Peyer's patch (tissue), 4 donors: ENCODE measurements at places on chromosomes 6 and 20.

DNA sequence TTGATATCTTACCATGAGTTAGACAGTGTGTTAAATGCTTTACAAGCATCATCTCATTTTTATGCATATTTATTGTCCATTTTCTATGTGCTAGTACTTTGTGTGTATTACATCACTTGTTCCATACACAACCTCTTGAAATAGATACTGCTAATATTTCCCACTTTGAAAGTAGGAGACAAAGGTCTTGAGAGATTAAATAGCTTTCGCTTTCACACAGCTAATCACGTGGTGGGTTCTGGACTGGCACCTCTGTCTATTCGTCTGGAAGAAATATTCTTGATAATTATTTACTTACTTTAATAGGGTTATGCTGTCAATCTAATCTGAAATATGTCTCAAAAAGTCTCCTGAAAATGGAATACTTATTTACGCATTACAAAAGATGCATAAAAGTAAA is 30.2 kb downstream of the EPHA7 start:
- no peak for DNase-seq

- DNase-seq = no peak
These were observed 724.1 kb downstream of the KIF16B start for GRCh38 chr20:15848995-15849610.

DNA sequence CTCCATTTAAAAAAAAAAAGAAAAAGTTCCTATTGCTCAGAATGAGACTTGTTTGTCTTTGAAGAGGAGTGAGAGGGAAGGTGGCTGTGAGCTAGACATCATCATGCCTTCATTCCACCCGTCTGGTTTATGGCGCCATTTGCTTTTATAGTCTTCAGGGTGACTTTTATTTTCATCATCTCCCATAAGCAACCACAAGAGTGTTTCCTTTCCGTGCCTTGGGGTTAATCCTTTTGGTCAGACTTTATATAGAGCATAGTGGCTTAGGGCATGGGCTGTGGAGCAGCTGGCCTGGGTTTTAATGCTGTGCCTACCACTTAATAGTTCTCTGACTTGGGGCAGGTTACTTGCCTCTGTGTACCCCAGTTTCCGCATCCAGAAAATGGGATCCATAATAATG is 77.8 kb downstream of the RREB1 start:
- DNase-seq = no peak

DNA sequence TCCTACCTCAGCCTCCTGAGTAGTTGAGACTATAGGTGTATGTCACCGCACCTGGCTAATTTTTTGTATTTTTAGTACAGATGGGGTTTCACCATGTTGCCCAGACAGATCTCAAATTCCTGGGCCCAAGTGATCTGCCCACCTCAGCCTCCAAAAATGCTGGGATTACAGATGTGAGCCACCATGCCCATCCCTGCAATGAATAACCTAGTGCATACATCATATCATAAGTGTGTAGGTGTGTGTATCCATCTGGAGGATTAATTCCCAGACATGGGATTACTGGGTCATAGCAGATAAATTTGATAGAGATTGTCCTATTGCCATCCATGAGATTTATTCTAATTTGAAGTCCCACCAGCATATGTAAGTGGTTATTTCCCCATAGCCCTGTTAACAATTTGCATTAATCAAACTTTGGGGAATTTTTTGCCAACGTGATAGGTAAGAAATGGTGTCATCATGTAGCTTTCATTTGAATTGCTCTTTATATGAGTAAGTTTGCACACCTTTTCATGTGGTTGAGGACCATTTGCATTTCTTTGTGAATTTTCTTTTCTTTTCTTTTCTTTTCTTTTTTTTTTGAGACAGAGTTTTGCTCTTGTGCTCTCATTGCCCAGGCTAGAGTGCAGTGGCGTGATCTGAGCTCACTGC is 29.9 kb upstream of the BACH2 start:
- no peak for DNase-seq

DNA sequence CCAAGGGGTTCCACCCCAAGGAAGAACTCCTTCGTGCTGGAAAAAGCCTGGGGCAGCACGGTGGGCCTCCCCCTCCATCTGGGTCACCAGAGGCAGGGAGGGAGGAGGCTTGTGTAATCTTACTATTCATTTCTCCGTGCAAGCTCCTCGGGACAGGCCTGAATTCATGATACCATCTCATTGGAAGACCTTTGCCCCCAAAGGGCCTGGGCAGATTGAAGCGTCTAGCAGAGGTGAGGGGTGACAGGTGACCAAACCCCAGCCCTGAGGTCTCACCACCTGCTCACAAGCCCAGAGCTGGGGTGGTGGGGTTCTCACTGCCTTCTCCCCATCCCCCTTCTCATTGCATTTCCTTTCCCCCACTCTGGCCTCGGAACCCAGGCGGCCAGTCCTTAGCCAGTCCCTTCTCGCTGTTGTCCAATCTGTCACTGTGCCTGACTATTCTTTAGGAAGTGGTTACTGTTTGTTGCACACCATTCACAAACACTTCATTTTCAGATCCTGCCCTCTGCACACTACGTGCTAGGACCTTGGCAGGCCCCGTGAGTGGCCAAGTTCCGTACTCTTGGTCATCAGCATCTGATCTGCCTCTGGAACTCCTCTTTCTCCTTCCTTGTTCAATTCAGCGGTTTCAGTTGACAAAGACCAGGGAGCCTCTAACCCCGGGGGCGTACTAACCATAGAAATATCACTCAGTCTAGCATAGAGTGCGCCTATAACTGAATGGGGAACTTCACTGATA is 137.1 kb downstream of the LY86 start:
- no peak for DNase-seq

DNA sequence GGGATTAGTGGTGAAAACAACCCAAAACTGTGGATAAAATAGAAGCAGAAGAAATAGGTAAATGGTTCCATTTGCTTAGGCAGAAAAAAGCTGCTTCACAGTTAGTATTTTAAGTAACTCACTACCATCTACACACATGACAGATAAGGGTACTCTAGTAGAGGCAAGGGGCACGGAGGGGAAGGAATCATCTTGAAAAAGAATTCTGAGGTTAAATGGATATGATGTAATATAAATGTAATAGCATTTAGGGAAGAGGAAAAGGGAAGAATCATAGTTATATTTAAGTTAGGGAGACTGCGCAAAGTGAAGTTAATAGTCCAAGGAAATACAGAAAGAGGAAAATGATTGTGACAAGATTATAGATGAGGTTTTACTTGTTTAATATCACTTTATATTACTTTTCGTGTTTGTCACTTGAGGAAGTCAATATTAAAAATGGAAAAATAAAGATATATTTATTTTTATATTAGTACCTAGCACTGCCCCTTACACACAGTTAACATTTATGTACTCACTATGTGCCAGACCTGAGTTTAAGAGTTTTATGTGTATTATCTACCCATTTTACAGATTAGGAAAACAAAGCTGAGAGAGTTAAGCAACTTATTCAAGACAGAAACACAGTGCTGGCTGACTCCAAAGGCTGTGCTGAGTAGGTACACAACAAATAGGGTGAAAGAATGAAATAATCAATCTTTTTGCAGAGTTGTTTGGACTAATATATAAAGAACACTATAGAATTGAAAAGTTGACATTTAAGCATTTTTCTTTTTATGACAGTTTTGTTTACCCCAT is 128.1 kb downstream of the REV3L start:
- no peak for DNase-seq

GRCh38 chr20:3133155-3133554 is 26.5 kb downstream of the FASTKD5 start:
- no peak for DNase-seq

DNA sequence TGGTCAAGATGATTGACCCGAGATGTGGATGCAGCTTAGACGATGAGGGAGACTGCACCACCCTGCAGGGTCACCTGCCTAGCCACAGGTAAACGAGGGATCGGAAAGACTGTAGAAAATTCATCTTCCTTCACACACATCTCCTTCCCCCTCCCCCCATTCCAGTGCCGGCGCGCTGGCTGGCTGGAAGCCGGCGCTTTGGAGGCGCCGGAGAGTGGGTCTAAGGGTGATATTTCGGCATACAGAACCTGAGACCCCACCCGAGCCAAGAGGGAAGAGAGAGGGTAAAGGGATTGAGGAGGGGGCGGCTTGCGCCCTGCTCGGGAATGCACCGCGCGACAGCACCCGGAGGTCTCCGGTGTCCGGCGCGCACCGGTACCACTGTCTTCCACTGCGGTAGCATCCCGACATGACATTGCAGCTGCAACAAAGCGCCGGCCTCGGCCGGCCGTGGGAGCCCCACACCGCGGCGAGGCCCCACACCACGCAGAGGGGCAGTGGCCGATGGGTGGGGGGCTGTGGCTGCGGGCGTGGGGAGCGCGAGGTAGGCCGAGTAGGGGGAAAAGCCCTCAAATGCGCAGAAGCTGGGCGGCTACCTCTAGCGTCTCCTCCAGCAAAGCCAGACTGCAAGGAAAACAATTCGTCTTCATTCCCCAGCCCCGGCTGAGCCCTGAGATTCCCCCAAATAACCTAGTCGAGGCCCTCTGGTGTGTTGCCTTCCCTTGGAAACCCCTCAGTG is 984 bp downstream of the TNFRSF21 start:
- peak; percentile 56 for DNase-seq

GRCh38 chr6:36800223-36801076 is 38.8 kb downstream of the CPNE5 start:
- no peak for DNase-seq

- DNase-seq = no peak
These were observed 207.4 kb downstream of the FNDC1 start for GRCh38 chr6:159376516-159377158.

DNA sequence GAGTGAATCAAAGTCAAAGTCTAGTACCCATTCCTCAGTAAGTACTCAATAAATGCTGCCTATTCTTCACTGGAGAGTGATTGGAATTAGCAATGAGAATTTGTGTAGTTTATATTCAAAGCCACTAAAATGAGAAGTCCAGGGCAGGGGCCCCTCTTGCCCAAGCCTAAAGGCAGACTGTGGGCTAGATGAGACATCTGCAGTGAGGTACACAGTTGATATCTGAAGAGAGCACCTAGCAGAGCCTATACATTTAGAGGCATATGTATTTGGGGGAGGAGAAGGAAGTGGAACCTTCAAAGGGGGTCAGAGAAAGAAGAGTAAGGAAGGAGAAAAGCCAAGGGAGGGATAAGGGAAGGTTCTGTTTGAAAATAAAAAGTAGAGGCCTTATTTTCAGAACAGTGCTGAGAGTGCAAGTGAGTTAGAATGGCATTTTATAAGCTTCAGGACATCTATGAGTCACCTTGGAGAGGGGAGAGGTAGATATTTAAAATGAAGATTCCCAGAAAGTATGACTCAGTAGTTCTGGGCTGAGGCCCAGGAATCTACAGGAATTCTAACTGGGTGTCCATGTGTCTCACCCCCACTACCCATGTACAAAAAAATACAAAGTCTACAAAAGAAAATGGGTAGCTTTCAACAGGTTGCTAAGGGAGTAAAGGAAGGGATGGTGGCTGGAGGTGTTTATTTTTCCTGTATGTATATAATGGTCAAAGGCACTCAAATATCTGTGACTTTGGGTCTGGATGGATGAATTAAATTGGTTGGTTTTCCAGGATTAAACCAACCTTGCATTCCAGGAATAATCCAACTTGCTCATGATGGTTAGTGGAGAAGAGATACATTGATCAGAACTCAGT is 135.1 kb downstream of the ZFP64 start:
- DNase-seq = no peak

- DNase-seq = no peak
These were observed 8.5 kb downstream of the ARFGEF2 start for GRCh38 chr20:48930035-48930434.

DNA sequence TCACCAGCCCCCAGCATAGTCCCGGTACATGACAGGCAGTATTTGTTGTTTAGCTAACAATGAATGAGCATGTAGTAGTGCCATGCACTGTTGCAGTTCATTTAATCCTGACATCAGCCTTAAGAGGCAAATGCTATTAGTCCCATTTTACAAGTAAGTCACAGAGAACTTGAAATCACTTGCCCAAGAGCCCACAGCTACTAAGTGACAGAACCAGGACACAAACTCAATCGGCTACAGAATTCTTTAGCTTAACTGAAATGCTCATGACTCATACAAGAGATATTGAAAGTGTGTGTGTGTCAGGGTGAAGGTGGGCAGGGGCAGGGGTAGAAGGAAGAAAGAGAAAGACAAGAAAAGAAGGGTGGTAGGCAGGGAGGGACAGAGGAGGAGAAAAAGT is 52.7 kb downstream of the UNC5CL start:
- DNase-seq = no peak

- no peak for DNase-seq
These were observed 47.4 kb downstream of the MAP7 start for GRCh38 chr6:136502786-136503185.

DNA sequence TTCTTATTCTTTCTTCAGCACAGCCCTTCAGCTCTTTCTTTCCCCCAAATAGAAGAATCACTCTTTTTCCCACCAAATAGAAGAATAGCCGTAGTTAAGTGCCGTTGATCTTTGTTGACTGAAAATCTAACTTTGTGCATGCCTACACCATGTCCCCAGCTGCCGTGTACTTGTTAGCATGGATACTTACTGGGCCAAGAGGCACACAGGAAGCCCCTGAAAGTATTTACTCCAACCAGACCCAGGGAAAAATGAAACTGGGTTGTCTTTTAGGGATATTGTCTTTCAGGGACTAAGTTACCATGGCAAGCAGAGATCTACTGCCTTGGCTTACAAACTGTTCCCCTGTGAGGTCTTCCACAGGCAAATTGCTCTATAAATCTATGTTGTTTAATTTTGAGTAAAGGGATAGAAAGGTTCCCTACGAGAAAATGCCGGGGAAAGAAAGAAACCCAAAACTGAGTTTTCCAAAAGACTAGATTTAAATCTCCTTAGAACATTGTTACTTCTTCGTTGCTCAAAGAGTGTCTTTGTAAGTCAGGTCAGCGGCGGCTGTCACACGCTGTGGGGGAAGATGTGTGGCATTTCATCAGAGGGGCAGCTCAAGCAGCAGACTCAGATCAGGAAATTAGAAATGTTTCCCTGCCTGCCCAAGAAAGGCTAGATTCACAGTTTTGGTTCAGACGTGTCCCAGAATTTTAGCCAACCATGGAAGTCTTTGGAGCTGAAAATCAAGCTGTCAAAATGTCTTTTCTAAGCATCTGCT is 188.2 kb upstream of the PRND start:
- DNase-seq = no peak

GRCh38 chr20:51462566-51463276 is 79.8 kb downstream of the NFATC2 start:
- DNase-seq = peak; percentile 69

- no peak for DNase-seq
These were observed 54.6 kb downstream of the IL20RA start for GRCh38 chr6:136990242-136990578.

- no peak for DNase-seq
These were observed 15.4 kb upstream of the SLPI start for GRCh38 chr20:45269754-45270270.

DNA sequence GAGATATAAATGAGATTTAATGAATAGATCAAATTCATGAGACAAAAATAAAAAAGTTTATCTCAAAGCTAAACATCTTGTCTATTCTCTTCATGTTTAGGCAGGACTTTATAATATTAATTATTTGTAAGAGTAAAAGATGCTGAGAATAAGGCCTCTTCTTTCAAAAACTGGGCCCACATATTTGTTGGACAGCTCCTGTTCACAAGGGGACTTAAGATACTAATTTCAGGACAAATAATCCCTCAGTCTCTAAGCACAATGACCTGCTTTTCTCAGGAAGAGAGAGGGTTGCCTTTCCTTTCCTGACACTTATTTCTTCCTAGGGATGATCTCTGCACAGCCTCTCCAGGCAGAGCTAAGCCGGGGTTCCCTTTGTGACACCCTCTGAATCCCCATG is 43.3 kb downstream of the NOX3 start:
- no peak for DNase-seq

- peak; percentile 65 for DNase-seq
These were observed 90.6 kb downstream of the TIAM2 start for GRCh38 chr6:155085582-155086257.
